ENCODE measurements at places on chromosomes 11 and 22.
A peak's percentile ranks its signal among the peaks of the same experiment; 100 is the strongest.

DNA sequence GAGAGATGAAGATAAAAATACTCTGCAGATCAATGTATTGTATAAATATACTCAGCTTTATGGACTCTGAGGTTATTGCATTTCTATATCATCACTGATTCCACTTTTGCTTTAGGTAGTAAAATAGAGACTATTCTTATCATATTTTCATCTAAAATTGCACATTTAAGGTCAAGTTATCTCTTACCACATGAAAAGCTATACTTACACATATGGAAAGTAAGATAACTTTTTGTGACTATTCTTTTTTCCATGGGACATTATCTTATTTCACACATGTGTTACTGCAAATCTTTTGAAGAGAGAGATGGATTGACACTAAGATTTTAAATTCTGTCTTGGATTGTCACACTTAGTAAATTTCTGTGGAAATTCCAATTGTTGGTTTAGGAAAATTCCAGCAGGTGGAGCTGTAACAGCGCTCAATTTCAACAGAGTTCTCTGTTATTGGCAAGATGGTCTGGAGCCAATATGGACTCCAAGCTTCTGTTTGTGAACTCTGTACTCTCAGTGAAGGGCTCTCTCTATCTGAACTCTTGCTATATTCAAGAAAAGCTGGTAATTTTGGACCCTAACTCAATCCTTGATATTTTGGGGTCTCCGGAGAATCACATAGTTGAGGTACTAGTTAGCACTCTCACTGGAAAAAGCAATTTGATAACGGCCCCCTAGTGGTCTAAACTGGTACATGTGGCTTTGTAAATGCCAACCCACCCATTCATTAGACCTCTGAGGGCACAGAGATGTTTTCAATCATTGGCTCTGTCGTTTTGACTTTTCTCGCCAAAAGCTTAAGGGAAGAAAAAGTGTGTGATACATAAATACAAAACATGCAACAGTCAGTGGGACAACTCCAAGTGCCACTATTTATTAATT, 429.7 kb downstream of the ETS1 start:
- DNase-seq: peak; percentile 31

DNA sequence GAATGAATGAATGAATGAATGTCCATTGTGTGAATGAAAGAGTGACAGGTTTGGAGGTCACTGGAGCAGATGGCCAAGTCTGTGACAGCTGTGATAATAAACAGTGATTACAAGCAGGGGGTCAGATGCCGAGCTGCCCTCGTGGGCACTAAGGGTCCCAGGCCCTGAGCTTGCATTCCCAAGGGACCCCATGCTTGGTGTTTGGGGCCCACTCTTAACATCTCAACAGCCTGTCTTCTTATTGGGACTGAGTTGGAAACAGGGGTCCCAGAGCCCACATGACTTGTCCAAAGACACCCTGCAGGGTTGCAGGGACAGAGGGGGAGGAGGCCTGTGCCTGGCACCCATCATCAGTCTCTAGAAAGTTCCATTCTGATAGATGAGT, 12.0 kb upstream of the ANO1 start:
- DNase-seq: no peak

- no peak for DNase-seq
Observed at GRCh38 chr22:47610764-47611163, 848.3 kb downstream of the TBC1D22A start.

DNA sequence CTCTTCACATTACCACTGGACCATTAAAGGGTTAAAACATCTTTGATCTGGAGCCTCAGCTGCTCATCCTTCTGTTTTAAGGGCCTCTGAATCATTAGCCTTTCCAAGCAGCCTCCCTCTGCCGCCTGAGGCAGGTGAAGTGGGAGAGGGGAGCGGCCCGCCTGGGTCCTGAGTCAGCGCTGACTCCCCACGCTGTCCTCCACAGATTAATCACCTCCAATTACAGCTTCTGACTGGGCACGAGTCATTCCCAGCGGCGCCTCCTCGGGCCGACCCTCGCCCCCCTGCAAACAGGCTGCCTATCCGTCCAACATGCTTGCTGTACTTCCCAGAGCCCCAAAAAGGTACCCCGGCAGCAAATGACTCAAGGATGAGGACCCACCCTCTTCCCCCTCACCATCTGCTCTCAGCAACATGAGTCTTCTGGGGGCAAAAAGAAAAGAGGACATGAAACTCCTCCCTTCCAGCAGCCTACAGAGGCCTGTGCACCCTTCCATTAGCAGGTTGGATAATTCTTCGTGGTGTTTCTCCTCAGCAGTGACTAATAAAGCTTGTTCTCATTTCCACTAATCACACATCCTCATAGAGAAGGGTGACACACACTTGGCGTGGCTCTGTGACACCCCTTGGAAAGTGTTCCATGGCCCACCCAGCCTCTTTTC, 44.3 kb upstream of the JAM3 start:
- DNase-seq: no peak

DNA sequence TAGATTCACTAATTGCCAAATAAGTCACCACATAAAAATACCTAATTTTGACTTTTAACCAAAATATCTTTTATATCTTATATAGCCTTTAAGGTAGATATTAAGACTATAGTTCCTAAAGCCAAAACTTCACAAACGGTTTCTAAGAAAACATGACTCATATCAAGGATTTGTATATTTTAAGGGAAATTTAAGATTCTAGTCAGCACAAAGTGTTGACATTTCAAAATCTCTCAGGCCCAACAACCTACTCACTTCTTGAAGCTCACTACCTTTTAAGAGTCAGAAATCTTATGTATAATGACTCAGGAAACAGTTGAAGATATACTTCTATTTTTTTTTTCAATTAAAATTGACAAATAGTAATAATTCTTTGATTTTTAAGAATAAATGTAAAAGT, 221.9 kb downstream of the SBF2 start:
- no peak for DNase-seq

GRCh38 chr22:37337204-37337943, 55.1 kb downstream of the CYTH4 start:
- DNase-seq: no peak

- DNase-seq: no peak
Observed at GRCh38 chr11:117511931-117512539, 184.4 kb downstream of the CEP164 start.

Data from NCI-H1048 (cell line).